Metanephros (tissue), 2 donors: ENCODE measurements at places on chromosomes 4 and X. TPM values are rescaled to one million over a fixed set of nuclear protein-coding genes. Genes with fewer than 3 reads are reported as not detected.

NUP62CL gene
- 15.8 TPM for total RNA-seq

AGTR2 gene
- 93.5 TPM for total RNA-seq

RS1 gene
- not detected for total RNA-seq

CT45A3 gene
- 0.18 TPM for total RNA-seq

DDIT4L gene
- total RNA-seq: 32.2 TPM

AFM gene
- total RNA-seq: 10.0 TPM

XK gene
- total RNA-seq: 7.8 TPM

LINC00632 gene
- total RNA-seq: 33.0 TPM

STOX2 gene
- 16.0 TPM for total RNA-seq
